ENCODE measurements at places on chromosomes 16 and 17. TPM values are rescaled to one million over a fixed set of nuclear protein-coding genes. Genes with fewer than 3 reads are reported as not detected.

- DNase-seq: no peak
Observed at GRCh38 chr17:71963351-71963750, 157.5 kb upstream of the SOX9 start.

DNA sequence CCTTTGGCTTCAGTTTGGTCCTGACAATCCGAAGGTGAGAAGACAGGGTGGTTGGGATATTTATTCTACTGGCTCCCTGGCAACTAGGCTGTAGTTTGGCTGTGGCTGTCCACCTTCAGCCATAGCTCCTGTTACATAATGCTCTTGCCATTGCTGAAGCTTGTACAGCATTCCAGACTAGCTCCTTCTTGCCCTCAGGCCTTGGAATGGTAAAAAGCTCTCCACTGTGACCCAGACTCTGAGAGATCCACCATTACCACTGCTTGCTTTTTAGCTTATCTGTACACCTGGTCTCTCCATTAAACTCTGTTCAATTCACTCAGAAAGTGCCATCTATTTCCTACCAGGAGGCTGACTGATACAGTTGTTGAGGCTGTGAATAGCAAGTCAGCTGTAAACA lies 231.8 kb upstream of the MON1B start:
- DNase-seq: no peak

The MYOCD gene
- total RNA-seq: not detected

DNA sequence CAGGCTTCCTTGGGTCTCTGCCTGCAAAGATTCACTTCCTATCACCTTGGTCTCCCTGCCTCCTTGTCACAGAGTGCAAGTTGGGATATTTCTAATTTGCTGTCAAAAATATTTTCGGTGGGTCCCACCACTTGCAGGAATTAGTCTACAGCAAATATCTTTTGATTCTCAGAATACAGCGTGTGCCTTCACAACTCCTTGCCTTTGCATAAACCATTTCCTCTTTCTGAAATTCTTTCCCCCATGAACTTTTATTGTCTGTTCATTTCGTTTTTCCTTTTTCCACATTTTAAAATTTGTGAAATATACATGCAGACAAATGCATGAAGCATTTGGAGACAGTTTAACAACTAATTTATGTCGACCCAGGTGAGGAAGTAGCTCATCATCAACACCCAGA lies 60.0 kb downstream of the HS3ST3B1 start:
- no peak for DNase-seq

DNA sequence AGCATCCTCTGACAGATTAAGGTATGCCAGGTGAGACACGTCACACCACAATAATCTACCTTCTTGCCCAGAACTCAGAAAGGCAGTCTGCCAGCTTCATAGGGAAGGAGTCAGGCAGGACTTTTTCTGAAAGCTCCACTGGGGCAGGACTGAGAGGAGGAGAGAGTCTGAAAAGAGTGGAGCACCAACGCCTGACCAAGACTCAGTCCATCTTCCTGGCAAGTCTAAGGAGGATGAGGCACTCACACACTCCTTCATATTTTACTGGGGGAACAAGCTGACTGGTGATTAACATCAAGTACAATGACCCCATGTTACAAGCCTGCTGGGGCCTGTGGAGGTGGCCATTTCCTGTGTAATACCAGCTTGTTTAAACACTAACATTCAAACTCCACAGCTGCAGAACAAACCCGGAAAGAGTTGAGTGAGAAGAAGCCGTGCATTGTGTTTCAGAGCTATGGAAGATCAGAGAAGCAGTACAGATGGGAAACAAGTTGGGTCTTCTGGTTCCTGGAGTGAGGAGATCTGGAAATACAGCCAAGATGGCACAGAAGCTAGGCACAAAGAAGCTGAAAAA lies 122.4 kb downstream of the HIC1 start:
- DNase-seq: no peak

The PPM1D gene
- total RNA-seq: 11.6 TPM

DNA sequence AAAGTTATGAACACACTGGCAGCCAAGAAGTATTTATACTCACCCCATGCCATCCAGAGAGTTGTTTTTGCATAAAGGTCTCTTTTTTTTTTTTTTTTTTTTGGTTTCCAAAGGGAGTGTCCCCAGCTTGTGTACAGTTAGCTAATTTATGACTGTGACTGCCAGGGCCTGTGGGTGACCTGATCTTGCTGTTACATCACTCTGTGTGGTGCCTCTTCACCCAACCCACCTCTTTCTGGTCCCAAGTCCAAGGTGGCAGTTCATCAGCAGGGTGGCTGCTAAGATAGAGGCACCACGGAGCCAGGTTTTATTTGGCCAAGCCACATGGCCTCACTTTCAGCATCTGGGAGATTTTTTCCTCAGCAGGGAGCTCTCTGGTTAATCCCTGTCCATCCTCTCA lies at the start of gene NOS2:
Gene NOS2 (minus strand): TSS at position 8 of the 400 bp plus-strand sequence. CDS start 1,720 bp downstream, outside the sequence.
- DNase-seq: no peak
